ENCODE measurements at places on chromosomes 2 and 18.

DNA sequence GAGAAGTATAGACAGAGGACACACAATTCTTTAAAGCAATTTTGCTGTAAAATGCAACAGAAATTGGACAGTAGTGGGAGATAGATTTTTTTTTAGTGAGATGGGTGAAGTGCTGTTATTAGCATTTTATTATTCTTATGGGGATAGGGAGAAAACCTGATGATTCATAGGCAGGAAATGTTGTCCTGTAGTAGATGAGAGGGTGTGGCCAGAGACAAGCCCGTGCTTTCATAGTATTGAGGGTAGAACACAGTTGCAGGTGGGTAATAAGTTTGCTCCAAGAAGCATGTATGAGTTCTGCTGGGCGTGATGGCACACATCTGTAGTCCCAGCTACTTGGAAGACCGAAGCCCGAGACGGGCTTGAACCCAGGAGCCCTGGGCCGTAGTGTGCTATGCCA is 128.3 kb upstream of the ARHGAP28 start:
- ATAC-seq, result no peak

- ATAC-seq, result no peak
These were observed 2.1 kb downstream of the GATA6 start for GRCh38 chr18:22171258-22172119.

GRCh38 chr2:29222381-29223179 is 107.4 kb downstream of the CLIP4 start:
- ATAC-seq, result no peak

GRCh38 chr18:75204732-75205513 is 4.0 kb downstream of the PTGR3 start:
- no peak for ATAC-seq

- ATAC-seq, result no peak
These were observed 298.9 kb upstream of the TRIB2 start for GRCh38 chr2:12417786-12418185.

- no peak for ATAC-seq
These were observed 155.8 kb upstream of the ZEB2 start for GRCh38 chr2:144675731-144676130.

GRCh38 chr2:147420517-147420916 is 424.3 kb upstream of the ACVR2A start:
- ATAC-seq, result no peak

DNA sequence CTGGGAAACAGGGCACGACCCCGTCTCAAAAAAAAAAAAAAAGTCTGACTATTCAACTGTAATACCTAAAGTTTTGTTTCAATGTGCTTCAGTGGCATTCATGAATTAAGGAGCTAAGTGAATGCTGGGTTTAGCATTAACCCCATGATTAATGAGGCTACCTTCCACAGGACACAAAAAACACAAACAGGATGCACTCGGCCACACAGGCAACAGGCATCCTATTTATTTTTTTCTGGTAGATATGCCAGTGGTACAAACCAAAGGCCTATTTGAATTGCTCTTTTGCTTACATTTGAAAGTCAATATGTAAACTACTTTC is 48.3 kb downstream of the CDH2 start:
- no peak for ATAC-seq

DNA sequence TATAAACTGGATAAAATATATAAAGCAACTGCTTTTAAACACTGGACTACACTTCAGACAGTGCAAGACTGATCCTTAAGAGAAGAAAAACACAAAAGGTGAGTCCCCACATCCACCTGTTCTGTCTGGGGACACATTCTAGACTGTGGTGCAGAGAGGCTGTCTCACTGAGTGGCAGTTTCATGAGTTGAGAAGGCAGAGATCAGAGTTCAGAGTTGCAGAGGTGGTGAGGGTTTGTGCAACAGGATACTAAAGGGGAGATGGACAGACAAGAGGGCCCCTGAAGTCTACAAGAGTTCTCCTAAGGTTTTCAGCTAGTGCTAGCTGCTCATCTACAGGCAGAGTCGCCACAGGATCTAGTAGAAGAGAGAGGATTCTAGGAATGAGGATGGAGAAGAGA is 68.0 kb downstream of the METTL8 start:
- no peak for ATAC-seq

DNA sequence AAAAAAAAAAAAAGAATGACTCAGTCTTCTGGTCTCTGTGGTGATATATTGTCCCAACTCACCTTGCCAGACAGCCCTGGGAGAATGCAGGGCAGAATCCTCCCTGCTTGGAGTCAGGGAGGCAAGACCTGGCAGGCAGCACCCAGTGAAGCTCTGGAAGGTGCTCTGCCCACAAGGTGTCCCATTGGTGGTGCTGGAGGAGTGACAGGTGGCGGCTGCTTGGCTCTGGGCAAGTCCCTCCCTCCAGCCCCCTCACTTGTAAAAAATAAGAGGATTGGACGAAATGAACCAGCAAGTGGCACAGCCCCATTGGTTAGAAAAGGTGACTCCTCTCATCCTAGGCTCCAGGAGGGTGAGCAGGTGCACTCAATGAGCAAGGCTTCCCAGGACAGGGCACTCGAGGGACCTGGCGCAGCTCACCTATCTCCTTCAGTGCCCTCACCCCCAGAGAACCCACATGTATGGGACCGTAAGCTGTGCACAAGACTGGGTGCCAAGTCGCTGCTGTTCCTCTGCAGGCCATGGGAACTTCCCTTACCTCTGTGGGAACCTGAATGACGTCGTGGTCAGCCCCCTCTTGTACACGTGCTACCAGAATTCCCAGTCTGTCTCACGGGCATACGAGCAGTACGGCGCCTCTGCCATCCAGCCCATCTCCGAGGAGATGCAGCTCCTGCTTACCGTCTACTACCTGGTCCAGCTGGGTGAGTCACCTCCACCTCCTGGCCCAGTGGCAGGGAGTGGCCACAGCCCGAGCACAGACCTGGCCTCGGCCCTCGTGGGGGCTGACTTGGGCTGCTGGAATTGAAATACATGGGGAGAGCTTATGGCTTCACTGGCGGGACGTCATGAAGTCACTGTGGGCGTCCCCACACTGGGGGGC is 54.6 kb downstream of the GREB1 start:
- ATAC-seq, result no peak

Data from activated CD4-positive, CD25-positive, alpha-beta regulatory T cell treated with anti-CD3 and anti-CD28 coated beads, Interleukin-2, amount 50 U/mL, for 24 hours (primary cell).